ENCODE measurements at places on chromosomes 5 and 9. TPM values are rescaled to one million over a fixed set of nuclear protein-coding genes. Genes with fewer than 3 reads are reported as not detected.

GRCh38 chr5:140480310-140481014, 67.0 kb upstream of the EIF4EBP3 start:
- no peak for DNase-seq

PIP5K1B gene
- not detected for total RNA-seq

ZNF483 gene
- total RNA-seq: 2.5 TPM

- DNase-seq: no peak
Measured at GRCh38 chr5:53597894-53598293, 37.5 kb downstream of the NDUFS4 start.

- no peak for DNase-seq
Measured at GRCh38 chr9:123395689-123396511, 39.9 kb downstream of the CRB2 start.

WDR36 gene
- total RNA-seq: 21.0 TPM

GRCh38 chr5:11305245-11305644, 544.2 kb upstream of the DAP start:
- no peak for DNase-seq

DNA sequence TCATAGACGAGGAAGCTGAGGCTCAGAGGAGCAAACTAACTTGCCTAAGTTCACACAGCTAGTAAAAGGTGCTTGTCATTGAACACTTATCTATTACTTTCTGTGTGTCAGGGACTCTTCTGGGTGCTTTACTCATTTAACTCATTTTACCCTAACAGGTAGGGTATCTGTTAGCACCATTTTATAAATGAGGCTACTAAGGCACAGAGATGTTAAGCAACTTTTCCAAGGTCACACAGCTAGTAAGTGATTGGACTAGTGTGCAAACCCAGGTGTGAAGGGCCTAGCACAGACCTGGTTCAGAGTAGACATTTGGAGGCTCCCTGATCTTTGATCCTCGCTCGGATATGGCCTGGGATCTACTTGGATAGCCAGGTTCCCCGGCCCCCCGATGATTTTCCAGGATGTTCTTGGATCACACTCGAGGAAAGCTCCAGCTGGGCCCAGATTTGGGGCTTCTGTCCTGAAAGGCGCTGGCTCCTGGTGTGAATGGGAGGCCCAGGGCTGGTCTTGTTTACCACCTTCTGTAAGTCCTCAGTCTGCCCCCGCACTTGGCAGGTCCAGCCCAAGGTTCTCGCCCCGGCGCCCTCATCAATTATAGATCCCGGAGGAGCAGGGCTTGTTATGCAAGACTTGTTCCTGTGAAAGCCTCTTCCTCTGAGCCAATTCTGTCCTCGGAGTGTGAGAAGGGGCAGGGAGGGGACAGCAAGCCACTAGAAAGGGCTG, 37.5 kb downstream of the GSN start:
- DNase-seq: no peak

GRCh38 chr9:85553475-85553874, 188.3 kb downstream of the AGTPBP1 start:
- DNase-seq: no peak

MOB3B gene
- 2.3 TPM for total RNA-seq

- DNase-seq: no peak
Measured at GRCh38 chr5:23523031-23523430, 15.6 kb downstream of the PRDM9 start.

PCDHA11 gene
- not detected for total RNA-seq

FBXW11 gene
- 41.3 TPM for total RNA-seq

All from epithelial cell of proximal tubule (primary cell).